ENCODE measurements at places on chromosomes 5 and 9.

- no peak for DNase-seq
Observed at GRCh38 chr9:37413311-37413710, 9.2 kb upstream of the GRHPR start.

DNA sequence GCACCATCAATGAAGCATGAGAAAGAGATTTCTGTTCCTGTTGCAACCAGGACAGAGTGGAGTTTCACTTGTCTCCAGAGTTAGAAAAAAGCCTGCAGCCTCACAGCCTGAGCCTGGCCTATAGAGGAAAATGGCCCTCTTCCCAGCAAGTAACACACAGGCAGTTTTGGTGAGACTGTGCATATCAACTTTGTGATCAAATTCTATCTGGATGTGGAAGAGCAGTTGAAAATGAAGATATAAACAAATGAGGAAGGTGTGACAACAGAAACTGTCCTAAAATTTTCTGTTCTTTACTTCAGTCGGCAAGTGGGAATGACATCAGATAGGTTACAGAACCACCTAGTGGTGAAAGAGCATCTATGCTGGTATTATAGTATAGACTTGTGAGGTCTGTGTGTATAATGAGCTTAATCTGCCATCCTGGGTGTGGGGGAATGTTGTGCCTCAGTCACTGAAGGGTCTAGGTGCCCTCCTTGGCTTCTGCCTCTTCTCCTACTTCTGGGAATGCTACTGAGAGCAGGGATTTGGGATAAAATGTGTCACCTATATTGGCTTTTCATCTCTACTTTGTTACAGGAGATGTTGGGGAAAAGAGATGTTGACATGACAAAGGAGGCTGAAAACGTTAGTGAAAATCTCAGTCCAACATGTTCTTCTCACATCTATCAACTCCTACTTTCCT lies 28.2 kb downstream of the YIPF5 start:
- peak; percentile 76 for DNase-seq

DNA sequence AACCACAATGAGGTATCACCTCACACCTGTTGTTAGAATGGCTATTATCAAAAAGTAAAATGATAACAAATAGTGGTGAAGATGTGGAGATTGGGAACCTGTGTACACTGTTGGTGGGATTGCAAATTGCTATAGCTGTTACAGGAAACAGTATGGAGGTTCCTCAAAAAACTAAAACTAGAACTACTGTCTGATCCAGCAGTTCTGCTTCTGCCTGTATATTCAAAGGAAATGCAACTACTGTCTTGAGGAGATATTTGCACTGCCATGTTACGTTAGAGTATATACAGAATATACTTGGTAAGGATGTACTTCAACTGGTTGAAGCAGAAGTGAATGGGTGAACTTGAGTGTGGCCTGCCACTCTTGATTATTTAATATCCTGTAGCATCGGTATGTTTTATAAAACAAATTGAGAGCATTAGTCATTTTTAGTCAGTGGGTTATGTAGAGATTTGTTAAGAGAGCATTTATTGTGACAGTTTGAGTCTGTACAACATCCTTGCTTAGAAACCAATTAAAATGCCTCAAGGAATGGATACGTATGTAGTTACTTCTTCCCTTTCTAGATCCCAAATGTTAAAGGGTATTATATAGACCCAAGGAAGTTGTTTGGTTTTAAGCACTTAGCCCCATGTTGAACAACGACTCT lies 37.5 kb downstream of the ZCCHC7 start:
- DNase-seq = no peak

- no peak for DNase-seq
Observed at GRCh38 chr5:142806841-142807267, 36.7 kb downstream of the ARHGAP26 start.

DNA sequence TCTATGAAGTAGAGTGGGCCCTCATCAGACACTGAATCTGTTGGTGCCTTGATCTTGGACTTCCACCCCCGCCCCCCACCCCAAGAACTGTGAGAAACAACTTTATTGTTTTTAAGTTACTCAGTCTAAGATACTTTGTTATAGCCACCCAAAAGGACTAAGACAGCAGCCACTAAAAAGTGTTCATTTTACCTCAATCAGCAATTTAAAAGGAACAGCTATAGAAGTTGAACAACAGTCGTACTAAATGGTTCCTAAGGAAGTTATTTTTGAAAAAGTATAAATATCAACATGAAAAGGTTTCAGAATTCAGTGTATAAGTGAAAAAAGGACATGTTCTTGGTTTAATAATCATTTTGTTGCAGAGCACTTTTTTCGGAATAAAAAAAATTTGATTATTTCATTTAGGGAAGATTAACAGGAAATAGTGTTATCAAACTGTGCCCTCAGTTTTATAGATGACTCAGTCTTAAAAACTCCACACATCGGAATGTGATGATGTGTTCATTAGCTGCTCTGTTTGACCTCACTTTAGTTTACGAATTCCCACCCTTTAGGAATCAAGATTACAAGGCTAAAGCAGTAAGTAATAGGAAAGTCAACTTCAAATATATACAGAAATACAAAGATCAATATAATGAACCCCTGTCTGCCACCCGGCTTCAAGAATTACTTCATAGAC lies 71.2 kb downstream of the MTAP start:
- DNase-seq = no peak

DNA sequence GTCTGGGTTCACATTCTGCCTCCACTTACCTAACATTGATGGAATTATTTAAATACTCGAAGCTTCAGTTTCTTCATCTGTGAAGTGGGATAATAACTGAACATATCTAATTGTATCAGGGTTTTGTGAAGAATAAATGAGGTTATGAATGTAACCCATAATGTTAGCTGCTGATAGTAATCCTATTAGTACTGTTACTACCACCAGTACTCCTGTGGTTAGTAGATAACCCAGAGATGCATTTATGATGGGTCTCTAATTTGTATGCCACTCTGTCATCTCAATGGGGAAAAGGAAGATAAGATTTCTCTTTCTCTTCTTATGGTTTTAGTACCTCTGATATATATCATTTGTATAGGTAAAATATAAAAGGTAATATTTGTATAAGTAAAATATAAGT lies 16.0 kb downstream of the CPEB4 start:
- DNase-seq = no peak

DNA sequence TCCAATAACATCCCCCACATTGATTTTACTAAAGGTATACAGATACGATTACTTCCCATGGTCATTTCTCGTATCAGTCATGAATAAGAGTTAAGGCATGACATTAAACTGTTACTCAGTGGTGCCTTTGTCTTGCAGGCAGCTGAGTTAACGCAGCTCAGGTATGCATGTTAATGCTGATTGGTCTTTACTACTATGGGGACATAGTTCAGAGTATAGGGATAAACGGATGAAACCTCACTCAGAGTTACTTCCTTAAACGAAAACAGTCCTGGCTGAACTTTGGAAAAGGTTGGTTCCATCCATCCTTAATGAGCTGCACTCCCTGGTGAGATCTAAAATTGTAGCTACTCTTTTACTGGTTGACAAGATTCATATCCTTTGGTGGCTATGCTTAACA lies 87.0 kb downstream of the ACTL7B start:
- no peak for DNase-seq

GRCh38 chr9:83342006-83342405 lies 196.2 kb downstream of the FRMD3 start:
- DNase-seq = no peak

DNA sequence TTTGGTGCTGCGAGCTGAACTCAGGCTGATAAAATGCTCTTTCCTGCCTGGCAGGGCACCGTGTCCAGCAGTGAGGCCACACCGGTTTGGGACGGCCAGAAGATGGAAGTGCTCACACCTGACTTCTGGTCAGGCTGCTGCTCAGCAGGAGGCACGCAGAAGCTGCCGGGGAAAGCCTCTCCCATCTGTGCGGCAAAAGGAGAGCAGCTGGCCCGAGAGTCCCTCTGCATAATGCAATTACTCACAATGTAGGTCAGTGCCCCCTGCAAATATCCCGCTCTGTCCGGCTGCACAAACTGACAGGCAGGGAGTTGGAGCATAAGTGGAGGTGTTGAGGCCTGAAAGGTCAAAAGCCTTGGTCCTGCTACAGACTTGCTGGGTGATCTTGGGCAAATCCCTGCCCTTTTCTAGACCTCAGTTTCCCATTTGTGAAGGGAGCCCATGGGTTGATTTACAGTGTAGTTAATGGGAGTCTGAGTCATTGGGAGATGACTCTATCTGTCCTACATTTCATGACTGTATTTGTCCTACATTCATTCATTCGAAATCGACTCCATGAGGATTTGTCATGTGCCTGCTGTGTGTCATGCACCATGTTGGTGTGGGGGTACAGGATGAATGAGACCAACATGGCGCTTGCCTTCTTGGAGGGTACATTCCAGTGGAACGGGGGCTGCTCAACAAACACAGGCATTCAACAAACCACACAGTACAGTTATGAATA lies 61.8 kb upstream of the TBC1D2 start:
- DNase-seq = no peak

- no peak for DNase-seq
Observed at GRCh38 chr9:10134266-10134665, 478.5 kb downstream of the PTPRD start.

DNA sequence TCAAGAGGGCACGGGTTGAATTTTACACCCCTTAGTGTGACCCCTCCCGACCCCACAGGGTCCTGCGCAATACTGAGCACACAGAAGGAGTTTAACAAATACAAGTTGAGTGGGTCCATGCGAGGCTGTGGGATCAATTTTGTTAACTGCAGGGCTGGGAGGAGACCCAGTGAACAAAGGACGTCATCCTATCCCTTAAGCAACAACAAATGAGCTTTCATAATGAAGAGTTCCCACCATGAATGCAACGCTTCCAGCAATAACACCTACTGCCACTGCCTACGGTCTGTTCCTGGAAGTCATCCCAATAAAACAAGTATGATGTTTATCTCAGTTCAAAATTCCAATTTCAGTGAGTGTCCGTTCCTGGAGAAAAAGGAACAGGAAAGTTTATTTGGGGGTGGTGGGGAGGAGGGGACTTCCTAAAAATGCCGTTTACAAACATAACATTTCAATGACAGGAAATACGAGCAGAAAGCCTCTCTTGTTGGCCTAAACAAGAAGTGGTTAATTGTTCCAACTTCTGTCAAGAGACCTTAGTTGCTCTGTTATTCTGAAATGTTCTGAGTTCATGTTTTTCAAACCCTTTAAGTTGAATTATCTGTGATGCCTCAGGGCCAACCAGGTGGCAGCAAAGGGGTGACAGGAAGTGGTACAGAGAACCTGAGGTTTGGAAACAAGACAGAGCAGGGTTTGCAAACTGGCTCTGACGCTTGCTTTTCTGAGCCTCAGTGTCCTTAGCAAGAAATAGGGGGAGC lies 65.8 kb upstream of the PLPP6 start:
- no peak for DNase-seq

DNA sequence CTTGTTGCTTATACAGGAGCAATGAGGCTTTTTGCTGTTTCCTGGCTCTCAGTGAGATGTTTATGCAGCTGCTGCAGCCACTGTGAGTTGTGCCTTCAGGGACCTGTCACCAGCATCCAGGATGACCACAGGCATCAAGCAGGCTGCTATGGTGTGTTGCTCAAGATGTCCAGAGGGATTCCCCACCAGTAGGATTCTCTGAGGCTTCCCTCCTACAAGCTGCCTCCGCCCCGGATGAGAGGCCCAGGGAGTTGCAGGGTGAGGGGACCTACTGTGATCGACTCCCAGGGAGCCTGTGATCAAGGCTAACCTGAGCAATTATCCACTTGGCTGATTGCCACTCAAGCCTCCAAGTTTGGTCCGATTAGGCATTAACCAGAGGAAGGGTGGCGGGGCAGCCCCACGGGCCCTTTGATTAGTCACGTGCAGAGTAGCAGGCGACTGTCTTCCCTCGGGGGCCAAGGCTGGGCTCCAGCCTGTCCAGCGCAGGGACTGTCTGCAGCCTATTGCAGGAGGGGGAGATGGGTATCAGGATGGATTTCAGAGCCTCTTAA lies 1.8 kb upstream of the FAT2 start:
- DNase-seq = peak; percentile 41

DNA sequence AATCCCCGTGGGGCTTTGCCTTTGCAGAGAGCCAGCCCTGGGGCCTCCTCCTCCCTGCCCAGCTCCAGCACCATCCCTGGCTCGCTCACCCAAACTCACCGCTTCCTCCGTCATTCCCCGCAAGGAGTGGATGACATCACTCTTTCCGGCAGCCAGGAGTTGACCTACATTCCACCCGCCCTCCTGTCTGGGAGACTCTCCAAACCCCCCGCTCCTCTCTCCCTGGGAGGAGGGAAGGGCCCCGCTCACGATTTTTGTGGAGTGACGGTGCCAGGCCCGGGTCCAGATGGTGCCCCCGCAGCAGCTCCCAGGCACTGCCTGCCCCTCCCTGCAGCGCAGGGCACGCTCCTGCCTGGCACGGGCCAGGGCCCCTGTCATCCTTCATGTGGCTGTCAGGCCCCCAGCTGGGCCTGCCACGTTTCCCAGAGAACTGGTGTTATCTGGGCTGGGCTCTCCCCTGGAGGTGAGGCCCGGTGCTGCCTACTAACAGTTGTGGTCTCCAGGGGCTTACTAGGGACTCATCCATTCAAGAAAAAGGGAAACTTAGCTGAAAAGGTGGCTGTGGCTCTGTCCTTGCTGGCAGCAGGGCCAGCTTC lies 52.3 kb downstream of the NTNG2 start:
- DNase-seq = peak; percentile 91

DNA sequence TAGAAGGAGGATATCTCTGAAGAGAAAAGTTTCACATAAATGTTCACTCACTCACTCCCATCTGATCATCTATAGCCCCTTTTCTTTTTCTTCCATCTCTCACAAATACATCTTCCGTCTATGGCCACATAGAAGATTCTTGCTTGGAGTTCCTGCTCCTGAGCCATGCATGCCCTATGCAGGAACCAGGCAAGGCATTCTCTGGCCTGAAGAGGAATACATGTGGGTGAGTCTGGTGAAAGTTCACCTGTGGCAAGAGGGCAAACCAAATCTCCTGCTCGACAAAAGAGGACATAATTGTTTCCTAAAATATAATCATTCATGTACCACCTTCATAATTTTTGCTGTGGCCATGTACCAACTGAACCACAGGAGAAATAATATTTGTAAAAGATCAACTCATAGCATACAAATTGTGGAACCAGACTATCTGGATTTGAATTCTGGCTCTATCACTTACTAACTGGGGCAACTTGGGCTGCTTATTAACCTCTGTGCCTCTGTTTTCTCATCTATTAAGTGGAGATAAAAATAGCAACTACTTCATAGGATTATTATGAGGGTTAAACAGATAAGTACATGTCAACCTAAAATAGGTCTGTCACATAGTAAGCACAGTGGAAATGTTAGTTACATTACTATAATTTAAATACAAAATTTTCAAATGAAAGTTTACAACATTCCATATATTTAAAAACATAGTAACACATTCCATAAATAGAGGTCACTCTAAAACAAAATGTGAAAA lies 121.2 kb upstream of the NFIB start:
- DNase-seq = no peak

DNA sequence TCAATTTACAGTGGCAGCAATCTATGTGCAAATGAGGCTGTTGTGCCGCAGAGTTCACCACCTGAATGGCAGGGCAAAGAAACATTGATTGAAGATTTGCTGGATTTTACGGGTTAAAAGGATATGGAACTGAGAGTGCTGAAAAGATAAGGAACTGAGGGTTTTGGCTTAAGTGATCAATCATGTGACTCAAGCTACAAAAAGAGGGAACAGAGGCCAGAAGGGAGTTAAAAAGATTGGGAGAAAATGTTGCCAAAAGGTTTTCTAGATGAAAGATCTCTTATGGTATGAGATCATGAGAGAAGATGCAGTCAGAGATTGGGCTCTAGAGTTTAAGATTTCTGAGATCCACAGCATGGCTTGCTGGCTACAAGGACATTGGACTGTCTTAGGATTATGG lies 7.9 kb upstream of the RIMOC1 start:
- DNase-seq = no peak

GRCh38 chr5:68070591-68071281 lies 144.8 kb upstream of the PIK3R1 start:
- DNase-seq = peak; percentile 56

All from muscle of leg (tissue), 16 donors.